Transverse colon (tissue), 4 donors: ENCODE measurements at places on chromosomes 13 and 19.

DNA sequence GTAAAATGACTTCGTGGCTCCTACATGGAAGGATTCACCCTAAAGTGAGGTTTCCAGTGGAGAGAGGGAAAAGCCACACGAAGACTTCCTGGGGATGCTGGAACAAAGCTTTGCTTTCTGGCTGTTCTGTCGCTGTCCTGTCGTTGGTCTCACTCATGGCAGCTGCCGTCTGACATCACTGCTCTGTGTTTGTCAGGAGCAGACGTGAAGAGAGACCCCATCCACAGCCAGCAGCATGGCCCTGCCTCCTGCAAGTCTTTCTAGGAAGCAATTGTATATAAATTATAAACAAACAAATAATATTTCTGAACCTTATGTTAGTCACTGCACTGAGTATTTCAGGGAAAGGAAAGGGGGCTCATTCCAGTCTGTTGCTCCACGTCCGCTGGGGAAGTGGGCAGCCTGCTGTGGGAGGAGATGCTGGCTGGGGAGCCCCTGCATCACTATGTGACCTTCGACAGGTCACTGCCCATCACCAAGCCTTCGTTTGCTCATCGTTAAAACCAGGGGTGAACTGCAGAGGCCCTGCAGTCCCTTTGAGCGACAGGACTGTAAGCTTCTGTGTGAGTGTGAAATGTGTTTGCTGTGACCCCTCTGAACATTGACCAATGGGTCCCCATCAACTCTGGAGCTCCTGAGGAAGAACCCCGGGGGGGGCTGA, 151.0 kb downstream of the DCT start:
- peak overlapping the region; percentile 50 for H3K27ac ChIP-seq
- H3K36me3 ChIP-seq, result no peaks in the 10 kb centered on the region
- H3K27me3 ChIP-seq, result no peaks in the 10 kb centered on the region
- DNase-seq, result no peak
- no peak overlapping the region for H3K4me3 ChIP-seq
- H3K4me1 ChIP-seq, result no peaks in the 10 kb centered on the region

DNA sequence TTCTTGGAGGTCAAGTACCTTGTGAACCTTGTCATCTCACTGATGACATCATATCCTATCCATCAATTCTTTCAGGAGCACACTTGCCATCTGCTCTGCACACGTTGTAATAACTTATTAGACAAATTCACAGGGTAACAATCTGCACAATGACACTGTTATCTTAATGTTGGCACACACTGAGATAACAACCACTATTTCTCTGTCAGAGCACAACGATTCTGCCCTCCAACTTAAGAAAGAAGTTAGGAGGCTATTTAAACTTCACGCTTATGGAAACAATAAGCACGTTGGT, 351.3 kb downstream of the DACH1 start:
- no peaks in the 10 kb centered on the region for H3K27me3 ChIP-seq
- DNase-seq, result no peak
- no peak overlapping the region for H3K27ac ChIP-seq
- H3K36me3 ChIP-seq, result no peaks in the 10 kb centered on the region
- no peak overlapping the region for H3K4me3 ChIP-seq

DNA sequence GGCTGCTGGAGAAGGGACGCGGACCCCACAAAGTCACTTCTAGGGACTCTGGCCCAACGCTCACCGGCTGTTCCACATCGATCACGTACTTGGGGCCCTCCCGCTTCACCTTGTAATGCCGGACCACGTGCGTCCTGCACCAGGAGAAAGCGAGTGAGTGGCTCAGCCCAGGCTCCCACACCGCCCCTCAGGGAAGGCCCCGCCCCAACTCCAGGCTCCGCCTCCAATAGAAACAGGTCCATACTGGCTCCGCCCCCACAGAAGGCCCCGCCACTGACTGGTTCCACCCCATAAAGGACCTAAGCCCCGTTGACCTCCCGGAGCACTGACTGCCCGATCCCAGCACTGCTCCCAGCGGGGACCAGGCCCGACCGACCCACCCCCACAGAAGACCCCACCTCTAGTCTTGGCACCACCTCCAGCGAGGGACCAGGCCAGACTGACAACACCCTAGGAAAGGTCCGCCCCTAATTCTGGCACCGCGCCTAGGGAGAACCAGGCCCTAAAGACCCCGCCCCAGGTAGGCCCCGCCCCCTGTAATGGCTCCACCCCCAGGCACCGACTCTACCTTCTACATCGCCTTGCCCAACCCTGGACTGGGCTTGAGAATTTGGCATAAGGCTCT, 11.3 kb downstream of the STAP2 start:
- H3K36me3 ChIP-seq, result no peaks in the 10 kb centered on the region
- H3K27me3 ChIP-seq, result peaks cover 5% of the 10 kb centered on the region
- peak; percentile 83 for DNase-seq
- H3K4me1 ChIP-seq, result peaks cover 4% of the 10 kb centered on the region
- H3K27ac ChIP-seq, result peak overlapping the region; percentile 52

GRCh38 chr19:50667177-50667758, 18.0 kb downstream of the C19orf81 start:
- H3K27me3 ChIP-seq, result peaks cover 80% of the 10 kb centered on the region
- DNase-seq, result no peak
- H3K27ac ChIP-seq, result no peak overlapping the region
- no peaks in the 10 kb centered on the region for H3K36me3 ChIP-seq
- peaks cover 9% of the 10 kb centered on the region for H3K4me1 ChIP-seq
- no peak overlapping the region for H3K4me3 ChIP-seq

DNA sequence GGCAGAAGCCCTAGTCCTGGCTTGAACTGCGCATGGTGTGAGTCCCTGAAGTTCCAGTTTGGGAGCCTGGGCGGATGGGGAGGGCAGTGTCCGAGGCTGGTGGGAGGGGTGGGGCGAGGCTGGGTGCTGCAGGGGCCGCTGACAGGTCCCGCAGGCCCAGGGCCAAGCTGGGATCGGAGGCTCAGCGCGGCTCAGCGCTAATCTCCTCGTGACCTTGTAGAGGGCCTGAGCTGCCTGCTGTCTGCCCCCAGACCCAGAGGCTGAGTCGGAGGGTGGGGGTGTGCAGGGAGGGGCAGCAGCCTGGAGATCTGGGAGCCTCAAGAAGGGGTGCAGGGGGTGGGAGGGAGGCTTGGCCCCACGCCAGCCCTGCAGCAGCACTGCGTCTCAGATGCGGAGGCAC, 3.0 kb downstream of the ATP1A3 start:
- DNase-seq, result no peak
- H3K4me1 ChIP-seq, result peaks cover 9% of the 10 kb centered on the region
- no peaks in the 10 kb centered on the region for H3K36me3 ChIP-seq
- no peak overlapping the region for H3K27ac ChIP-seq

GRCh38 chr19:28396287-28396831, 816.6 kb downstream of the UQCRFS1 start:
- no peak for DNase-seq
- no peak overlapping the region for H3K27ac ChIP-seq
- no peaks in the 10 kb centered on the region for H3K27me3 ChIP-seq
- H3K4me3 ChIP-seq, result no peak overlapping the region

GRCh38 chr13:109293166-109293565, 493.2 kb downstream of the IRS2 start:
- DNase-seq, result no peak
- no peaks in the 10 kb centered on the region for H3K36me3 ChIP-seq
- H3K4me1 ChIP-seq, result no peaks in the 10 kb centered on the region

DNA sequence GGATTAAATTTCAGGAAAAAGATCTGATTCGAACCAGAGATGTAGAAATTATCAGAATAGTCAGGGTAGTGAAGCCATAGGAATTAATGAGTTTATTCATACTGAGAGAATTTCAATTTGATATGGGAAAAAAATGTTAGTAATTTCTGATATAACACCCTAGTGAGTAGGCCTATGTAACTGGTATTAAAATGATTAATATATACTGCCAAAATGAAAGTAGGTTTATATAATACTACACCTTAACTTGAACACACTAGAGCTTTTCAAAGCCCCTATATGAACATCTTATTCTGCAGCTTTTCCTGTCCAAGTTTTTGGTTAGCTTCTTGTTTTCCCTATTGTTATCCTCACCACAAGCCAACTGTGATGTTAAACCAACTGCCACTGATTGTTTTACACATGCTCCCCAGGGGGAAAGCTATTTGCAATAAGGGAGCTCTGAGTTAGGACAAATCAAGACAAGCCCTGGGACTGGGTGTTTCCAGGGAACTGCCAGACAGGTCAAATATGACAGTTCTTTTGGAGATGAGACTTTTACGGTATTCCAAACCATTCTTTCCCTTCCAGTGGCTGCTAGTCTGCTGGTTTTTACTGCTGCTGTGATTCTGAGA, 45.3 kb downstream of the FNDC3A start:
- H3K27ac ChIP-seq, result no peak overlapping the region
- no peaks in the 10 kb centered on the region for H3K27me3 ChIP-seq
- no peaks in the 10 kb centered on the region for H3K36me3 ChIP-seq
- H3K4me1 ChIP-seq, result no peaks in the 10 kb centered on the region
- no peak for DNase-seq
- H3K4me3 ChIP-seq, result no peak overlapping the region
